Inflammatory macrophage treated with lipopolysaccharide for 1 hour (primary cell): ENCODE measurements at places on chromosomes 7 and 10.

GRCh38 chr7:84654273-84654672, 459.7 kb upstream of the SEMA3A start:
- DNase-seq, result no peak

DNA sequence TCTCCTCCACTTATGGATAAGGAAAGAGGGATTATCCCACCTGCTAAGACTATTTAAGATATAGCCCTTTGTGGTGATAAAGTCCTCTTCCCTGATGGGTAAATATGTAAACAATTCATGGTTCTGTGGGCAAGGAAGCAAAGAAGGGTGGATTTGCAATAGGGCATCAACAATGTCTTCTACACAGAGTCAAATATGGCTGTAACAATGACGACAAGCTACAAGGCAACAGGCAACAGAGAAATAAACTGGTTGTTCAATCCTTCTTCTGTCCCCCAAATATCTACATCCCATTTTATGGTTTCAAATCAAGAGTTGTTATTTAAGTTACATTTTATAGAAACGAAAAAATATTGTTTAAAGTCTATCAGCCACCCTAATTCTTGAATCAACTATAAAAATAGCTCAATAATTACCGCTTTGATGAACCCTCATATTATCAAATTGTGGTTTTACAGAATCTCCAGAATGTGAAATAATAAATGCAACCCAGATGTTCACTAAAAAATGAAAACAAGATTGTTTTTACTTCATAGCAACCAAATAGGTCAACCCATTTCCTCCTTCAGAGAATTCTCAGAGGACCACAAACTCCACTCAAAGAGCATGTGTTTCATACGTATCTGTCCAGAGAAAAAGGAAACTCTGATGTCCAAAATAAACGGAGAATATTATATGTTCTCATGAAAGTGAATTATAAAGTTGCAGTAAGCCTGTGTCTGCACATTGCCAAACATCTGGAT, 13.8 kb downstream of the CYTH3 start:
- no peak for DNase-seq

DNA sequence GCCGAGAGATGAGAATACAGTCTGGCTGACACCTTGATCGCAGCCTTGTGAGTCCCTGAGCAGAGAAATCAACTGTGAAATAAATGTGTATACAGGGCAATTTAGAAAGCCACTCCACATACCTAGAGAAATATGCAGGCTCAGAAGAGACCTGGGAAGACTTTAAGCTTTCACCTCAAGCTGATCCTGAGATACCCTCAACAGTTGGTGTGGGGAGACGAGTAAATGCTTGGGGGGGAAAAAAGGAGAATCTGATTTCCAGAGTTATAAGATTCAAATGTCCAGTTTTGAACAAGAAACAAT, 123.5 kb downstream of the SMURF1 start:
- no peak for DNase-seq

- no peak for DNase-seq
Observed at GRCh38 chr7:32161708-32162107, 91.5 kb upstream of the PDE1C start.

DNA sequence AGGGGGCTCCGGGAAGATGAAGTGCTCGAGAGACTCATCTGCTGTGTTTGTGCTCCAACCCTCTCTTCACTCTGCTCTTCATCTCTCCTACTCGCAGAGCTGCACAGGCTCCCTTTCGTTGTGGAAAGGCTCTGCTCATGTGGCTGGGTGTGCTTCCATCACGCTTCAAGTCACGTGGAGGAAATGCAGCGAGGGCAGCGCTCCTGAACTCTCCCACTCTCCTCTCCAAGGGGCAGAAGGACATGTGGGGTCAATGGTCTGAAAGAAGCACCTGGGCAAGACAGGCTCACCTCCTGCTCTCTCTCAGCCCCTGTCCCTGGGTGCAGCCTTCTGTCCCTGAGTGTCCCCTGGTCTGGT, 72.6 kb downstream of the USP6NL start:
- DNase-seq, result no peak

DNA sequence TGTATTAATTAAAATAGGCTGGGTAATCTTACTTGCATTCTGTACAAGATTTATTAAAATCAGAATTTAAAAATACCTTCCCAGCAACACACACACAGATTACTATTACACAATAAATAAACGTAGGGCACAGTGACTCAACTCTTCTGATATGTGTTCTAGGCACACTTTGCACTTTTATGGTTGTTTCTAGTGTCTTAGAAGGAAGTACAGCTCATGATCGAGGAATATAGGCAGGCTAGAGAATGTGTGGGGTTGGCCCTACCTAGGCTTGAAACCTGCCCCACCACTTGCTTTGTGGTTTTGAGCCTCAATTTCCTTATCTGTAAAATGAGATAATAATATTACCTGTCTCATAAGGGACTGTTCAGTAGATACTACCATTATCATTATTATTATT, 30.5 kb downstream of the ARMC3 start:
- DNase-seq, result no peak

DNA sequence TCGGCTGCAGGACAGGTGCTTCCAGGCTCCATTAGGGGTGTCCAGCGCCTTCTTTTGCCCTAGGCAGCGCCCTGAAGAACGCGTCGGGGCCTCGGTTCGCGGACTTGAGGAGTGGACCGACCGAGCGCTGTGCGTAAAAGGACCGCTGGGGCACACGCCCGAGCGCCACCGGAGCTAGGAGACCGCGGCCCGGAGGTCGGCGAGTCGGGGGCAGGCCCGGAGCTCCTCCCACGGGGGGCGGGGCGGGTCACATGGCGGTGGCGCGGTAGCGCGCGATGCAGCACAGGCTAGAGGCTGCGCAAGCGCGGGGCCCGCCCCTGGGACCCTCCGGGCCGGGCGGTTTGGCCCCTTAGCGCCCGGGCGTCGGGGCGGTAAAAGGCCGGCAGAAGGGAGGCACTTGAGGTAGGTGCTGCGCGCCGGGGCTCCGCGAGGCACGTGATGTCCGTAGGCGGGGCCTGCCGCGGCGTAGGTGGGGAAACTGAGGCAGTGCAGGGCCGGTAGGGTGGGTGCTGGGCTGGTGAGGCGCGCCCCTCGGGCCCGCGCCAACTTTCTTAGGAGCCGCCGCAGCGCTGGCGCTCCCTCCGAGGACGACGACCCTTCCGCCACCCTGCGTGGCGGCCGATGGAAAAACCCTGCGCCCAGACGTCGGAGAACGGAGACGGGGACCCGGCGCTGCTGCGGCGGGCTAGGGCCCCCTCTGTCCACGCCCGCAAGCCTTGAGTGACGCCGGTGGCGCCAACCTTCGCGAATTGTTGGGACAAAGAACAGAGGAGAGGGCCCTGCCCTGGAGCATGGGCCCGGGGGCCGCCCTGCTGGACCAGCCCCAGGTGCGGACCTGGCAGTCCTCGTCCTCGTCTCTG, at the start of gene PRXL2A:
Gene PRXL2A, plus strand, starts transcription at position 310 of the 860 bp plus-strand sequence. CDS start 11,917 bp downstream, outside the sequence.
- peak; percentile 73 for DNase-seq

- no peak for DNase-seq
Observed at GRCh38 chr7:138243430-138243829, 167.2 kb downstream of the AKR1D1 start.

DNA sequence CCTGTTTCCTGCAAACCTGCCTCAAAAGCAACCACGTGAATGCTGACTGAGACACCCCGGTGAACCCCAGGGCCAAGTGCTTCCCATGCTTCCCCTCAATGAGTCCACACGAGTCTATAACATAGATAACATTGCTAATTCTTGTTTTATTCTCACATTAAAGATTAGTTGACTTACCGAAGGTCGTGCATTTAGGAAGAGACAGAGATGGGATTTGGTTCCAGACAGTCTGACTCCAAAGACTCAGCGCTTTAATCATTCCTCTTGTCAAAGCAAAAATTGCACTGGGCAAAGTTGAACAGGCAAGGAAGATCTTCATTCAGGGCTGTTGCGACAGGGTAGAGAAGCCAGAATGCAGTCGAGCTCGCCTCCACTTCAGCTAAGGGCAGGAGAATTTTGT, 435.6 kb upstream of the C7orf33 start:
- no peak for DNase-seq

GRCh38 chr10:126504063-126504760, 115.9 kb upstream of the ADAM12 start:
- DNase-seq, result peak; percentile 57

DNA sequence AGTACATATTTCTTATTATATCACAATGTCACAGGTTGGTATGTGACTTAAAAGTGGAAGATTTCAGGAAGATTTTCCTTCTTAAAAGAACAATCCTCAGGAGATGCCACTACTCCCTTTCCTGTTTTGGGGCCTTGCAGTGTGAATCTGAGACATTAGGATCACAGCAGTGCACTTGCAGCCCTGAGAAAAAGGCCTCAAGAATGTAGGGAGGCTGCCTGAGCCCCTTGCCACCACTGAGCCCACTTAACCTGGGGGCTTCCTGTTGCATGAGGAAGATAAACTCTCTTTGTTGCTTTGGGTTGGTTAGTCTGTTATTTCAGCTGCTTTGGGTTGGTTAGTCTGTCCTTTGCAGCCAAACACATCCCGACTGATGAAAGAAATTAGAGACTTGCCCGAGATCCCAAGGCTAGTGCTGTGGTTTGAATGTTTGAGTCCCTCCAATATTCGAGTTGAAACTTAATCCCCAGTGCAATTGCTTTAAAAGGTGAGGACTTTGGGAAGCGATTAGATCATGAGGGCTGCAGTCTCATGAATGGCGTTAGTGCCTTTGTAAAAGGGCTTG, 151.3 kb upstream of the SP4 start:
- no peak for DNase-seq

DNA sequence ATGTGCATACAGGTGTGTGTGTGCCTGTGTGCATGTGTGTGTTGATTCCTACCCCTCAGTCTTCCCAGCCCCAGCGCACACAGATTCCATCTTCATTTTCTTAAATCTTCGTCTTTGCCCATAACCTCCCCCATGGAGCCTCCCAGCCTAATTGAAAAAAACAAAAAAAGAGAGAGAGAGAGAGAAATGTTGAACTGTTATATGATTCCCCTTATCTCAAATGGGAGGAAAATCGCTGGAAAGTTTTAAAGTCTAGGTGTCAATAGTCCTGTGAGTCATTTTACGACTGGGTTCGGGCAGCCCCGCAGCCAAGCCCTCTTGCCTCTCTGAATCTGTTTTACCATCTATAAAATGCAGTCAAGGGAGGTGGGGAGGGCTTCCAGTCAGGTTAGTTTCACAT, 60.9 kb downstream of the SPOCK2 start:
- DNase-seq, result no peak

GRCh38 chr10:48768926-48769325, 84.3 kb downstream of the WDFY4 start:
- no peak for DNase-seq

DNA sequence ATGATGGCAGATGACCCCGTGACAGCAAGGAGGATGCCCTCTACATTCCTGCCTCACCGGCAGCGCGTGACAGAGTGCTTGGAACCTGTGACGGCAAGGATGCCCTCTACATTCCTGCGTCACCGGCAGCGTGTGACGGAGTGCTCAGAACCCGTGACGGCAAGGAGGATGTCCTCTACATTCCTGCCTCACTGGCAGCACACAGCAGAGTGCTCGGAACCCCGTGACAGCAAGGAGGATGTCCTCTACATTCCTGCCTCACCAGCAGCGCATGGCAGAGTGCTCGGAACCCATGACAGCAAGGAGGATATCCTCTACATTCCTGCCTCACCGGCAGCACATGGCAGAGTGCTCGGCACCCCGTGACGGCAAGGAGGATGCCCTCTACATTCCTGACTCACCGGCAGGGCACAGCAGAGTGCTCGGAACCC, 231.0 kb downstream of the DIP2C start:
- no peak for DNase-seq

DNA sequence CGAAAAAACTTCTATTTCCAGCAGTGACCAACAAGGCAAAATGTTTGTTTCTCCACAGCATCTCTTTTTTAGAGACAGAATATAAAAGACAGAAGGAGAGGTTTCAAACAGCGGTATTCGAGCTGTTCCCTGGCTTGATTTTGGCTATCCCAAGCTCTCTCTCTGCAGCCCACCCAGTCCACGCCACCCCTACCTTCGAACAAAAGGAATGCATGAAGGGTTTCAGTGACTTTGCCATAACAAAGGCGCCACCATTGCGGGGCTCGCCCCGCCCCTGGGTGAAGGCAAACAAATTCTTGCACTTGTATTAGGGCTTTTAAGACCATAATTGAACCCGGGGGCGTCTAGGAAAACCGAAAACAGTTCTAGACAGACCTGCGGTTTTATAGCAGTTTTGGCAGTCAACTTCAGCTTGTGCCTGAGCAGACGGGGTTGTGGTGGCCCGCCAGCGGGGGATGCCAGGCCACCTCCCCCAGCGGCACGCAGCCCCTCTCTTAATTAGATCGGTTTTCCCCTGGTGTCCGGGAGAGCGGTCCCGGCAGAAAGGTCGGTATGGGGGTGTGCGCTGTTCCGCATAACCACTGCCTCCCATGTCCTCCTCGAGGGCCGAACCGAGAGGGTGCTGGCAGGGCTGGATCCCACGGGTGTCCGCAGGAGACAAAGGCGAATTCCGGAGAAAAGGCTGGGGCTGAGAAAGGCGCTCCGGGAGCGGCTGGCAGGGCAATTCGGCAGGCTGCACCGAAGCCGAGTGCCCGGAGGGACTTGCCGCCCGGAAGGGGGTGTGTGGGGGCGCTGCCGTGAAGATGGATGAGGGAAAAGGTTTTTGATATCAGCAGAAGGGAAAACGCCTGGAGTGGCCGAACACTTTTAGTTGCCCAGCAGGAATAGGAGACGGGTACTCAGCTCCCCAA, 2.7 kb upstream of the HOXA11 start:
- no peak for DNase-seq

DNA sequence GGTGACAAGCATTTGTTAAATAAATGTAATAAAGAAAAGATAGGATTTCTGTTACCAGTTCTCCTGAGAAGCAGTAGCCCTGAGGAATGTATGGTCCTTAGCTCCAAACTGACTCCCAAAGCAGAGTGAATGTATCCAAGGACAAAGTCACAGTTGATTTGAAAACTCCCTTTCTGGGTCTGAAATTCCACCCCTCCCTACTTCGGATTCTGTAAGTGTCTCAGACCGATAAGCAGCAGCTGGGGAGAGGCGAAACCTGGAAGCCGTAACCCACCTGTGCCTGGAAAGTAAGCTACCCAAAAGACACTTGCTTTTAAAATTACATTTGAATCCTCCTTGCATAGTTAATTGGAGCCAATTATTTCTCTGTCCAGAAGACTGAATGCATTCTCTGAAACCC, 122.9 kb upstream of the FRMD4A start:
- no peak for DNase-seq

DNA sequence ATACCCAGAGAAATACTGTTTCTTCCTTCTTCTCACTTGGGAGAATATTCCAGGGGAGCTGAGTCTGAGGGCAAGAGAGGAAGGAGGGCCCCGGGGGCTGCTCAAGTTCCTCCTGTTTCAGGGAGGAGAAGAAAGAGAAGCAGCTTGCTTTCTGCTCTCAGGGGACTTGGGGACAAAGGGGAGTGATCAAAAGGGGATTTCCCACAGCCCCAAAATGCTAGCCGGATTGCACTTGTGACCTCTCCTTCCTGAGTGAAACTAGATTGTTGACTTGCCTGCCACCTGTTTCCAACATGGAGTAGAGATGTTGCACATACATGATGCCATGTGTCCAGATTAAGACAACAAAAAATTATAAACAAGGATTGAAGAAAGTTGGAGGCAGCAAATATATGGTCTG, 28.7 kb upstream of the PDCD4 start:
- peak; percentile 76 for DNase-seq

DNA sequence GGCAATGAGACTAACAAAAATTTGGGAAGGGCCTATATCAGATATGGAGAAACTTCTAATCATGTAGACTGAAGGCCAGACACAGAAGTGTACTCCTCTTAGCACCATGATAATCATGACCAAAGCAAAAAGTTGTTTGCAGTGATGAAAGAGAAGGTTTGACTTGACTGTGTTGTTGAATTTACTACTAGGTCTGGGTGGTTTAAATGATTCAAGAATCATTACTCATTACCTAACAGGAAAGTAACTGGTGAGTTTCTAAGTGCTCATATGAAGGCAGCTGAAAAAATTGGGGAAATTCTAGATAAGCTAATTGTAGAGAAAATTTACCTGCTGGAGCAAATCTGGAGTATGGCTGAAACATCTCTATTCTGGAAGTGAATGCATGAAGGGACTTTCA, 451.5 kb upstream of the SORCS1 start:
- DNase-seq, result peak; percentile 21
